ENCODE measurements at places on chromosomes 2 and 18.

DNA sequence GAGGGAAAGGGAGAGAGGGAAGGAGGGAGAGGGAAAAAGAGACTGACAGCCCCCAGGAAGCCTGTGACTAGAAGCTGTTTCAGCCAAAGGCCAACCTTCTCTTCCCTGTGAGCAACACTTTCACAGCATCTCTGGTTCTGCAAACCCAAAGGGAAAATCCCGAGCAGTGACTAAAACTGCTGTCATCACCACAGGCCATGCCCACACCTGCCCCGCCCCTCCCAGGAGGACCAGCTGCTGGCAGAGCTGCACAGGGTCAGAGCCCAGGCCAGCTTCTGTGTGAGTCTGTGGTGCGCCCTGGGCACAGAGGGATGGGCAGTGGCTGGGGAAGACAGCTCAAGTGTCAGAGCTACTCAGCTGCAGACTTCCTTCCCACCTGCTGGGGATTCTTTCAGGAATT, 64.9 kb upstream of the OTOS start:
- DNase-seq: no peak

- DNase-seq: peak; percentile 25
Observed at GRCh38 chr2:1769703-1770422, 25.5 kb upstream of the PXDN start.

GRCh38 chr2:175168564-175168945, 552 bp upstream of the ATF2 start:
- DNase-seq: no peak

GRCh38 chr2:137493261-137493660, 471.0 kb upstream of the HNMT start:
- DNase-seq: no peak

- DNase-seq: no peak
Observed at GRCh38 chr18:61556862-61557261, 223.6 kb downstream of the CDH20 start.

DNA sequence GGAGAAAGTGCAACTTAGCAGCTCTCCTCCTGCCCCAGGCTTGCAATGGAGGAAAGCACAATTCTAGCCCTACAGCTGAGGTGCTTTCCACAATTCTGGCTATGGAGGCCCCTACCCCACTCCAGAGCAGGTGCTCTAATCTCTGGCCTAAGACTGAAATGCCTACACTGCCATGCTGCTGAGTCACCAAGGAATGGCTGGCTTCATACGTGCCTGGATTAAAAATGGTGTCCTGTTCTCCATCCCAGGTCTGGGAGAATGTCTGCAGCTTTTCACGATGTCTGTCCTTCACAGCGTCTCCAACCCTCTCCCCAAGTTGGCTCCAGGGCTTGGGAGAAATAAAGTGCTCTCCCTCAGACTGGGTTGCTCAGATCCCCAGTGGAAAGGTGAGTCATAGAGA, 48.5 kb downstream of the MBOAT2 start:
- no peak for DNase-seq

Data from stimulated activated CD8-positive, alpha-beta memory T cell treated with anti-CD3 and anti-CD28 coated beads, Interleukin-4, amount 100 ng/mL, for 4 hours (primary cell).